Gastrocnemius medialis (tissue), 4 donors: ENCODE measurements at places on chromosomes 3 and 15. TPM values are rescaled to one million over a fixed set of nuclear protein-coding genes. Genes with fewer than 3 reads are reported as not detected.

DNA sequence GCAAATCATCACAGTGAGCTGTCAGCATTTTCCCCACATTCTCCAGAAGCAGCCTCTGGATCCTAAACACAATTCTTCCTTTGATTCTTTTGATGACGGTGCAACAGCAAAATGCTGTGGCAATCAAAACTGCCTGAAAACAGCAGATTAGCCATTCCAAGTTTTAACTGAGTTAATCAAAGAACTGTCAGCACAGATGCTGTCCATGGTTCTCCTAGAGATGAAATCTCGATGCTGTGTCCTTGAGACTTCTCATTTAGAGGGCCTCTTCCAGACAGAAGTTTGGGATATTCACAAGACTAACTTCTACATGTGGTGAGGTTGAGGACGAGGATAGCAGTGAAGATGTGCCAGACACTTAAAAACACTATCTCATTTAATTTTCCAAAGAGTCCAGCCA lies 50.4 kb upstream of the GYG1 start:
- DNase-seq, result no peak

LEO1 gene
- 6.7 TPM for total RNA-seq

REC114 gene
- total RNA-seq, result not detected

- DNase-seq, result no peak
Measured at GRCh38 chr3:94234177-94234788, 171.4 kb downstream of the NSUN3 start.

DNA sequence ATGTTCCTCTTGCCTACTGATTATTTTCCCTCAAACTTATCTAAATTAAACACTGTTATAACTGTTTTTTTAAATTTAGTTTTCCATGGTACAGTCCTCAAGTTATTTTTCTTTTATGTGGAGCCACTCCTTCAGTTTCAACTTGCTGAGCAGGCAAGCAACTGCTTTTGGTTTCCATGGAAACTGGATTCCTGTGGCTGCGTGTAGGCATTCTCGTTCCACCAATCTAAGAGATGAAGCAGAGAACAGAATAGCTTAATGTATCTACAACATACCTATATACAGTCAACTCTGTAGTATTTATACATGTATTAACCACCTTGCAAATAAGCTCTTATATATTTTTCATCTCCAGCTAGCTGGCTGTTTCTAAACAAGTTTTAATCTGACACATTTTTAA lies 25.8 kb upstream of the ANXA2 start:
- DNase-seq, result no peak

DNA sequence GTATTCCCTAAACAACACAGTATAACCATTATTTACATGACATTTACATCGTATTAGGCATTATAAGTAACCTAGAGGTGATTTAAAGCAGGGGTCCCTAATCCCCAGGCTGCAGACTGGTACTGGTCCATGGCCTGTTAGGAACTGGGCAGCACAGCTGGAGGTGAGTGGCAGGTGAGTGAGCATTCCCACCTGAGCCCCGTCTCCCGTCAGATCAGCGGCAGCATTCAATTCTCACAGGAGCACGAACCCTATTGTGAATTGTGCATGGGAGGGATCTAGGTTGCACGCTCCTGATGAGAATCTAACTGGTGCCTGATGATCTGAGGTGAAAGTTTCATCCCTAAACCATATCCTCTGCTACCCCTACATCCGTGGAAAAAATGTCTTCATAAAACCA lies 138.2 kb downstream of the ATP10A start:
- DNase-seq, result no peak

DNA sequence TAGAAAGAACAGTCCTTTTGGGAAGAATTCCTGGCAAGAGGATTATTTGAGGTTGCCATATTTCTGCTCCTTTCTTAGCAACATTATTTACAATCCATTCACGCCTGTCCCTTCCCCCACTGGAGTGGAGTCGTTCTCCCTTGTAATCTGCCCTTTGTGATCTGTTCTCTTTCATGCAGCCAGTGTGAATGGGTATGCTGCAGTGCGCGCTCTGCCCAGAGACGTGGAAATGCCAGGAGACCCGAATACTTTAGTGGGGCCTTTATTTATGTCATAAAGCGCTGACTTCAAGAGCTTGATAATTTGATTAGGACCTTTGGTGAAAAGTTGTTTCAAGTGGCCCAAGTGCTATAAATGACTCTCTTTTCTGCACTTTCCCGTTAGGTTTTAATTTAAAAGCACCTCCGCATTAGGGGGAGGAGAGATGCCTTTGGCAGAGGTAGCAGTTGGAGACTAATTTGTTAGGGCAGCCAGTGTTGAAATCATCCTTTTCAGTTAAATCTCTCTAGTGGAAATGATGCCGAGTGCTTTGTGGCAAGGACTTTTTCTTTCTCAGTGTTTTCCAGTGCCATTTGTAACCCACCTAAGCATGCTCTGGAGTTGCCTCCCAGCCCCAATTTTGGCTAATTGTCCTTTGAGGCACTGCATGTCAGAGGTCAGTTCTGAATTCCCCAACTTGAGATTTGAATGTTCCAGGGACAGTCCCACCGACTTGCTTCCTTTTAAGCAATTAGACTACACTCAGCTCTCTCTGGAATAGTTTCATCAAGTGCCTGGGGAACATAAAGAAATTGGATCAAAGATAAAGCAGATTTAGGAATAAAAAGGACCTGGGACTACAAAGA lies 52.4 kb downstream of the PSMD6 start:
- no peak for DNase-seq

THSD4 gene
- total RNA-seq, result 0.35 TPM

DNA sequence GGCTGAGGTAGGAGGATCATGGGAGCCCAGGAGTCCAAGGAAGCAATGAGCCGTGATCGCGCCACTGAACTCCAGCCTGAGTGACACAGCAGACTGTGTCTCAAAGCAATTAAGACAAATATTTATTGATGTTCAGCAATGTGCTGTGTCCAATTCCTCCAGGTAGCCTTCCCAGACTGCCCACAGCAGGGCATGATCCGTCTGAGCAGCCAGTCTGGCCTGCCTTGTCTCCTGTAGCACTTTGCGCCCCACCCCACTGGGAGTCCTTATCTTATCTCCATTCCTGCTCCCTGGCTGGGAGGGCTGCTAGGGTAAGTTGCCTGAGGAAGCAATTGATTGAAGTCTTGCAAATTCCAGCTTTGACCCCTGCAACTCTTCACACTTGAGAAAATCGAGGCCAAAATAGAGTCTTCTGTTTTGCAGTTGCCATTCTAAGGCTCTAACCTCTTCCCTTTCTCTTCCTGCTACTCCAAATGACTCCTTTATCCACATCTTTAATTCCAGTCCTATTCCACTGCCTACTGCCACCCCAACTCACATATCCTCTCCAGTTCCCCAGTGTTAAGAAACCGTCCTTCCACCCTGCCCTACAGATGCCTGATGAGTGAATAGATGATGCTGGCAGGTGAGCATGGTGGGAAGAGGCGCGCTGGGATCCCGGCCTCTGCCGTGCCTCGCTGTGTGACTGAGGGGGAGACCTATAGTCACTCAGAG lies 26.9 kb upstream of the LCTL start:
- no peak for DNase-seq

COL7A1 gene
- 0.95 TPM for total RNA-seq

DNA sequence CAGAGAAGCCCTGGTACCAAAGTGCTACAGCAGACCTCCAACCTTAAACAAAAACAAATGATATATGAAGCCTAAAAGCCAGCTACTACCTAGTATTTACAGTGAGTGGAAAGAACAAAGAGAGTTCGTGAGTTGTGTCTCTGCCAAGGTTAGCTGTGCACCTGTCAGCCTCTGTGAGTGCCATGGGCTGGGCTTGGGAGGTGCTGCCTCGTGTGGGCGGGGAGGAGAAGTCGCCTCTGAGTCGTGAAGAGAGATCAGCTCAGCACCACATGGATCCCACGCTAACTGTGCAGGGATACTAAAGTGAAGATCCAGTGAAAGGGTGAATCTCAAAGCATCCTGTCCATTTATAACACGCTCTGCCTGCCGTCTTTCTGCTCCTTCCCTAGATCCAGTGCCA lies 101.9 kb downstream of the CHDH start:
- no peak for DNase-seq

AMIGO3 gene
- total RNA-seq, result 0.10 TPM
